ENCODE measurements at places on chromosomes 1 and 21.

DNA sequence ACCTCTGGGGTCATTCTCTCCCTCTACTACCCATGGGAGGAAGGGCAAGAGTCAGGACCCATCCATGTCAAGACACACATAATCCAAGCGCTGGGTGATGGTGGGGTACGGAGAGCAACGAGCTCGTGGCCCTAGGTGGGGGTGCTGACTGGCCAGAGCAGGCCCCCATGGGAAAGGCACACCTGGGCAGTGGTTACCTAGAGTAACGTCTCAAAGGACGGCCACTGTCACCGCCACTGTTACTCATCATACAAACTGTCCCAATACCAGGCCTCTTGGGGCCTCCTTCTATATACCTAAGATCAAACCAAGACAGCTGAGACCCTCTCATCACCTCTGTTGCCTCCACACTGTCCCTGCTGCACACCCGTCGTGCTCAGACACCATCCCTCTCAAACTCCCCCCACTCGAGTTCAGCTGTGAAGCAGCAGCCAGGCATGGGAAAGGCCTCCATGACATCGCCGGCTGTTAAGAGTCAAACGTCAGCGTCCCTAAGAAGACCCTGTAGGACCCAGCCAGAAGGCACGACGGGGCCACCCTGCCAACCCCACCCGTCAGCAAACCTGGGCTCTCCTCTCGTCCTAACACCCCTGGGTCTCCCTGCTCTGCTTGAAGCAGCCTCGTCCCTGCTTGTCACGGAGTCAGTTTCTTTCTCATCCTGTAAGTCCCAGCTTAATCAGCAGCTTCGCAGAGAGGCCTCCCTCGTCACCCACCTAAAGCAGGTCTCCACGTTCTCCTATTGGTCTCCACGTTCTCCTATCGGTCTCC lies 15.3 kb downstream of the NPHP4 start:
- DNase-seq: no peak

DNA sequence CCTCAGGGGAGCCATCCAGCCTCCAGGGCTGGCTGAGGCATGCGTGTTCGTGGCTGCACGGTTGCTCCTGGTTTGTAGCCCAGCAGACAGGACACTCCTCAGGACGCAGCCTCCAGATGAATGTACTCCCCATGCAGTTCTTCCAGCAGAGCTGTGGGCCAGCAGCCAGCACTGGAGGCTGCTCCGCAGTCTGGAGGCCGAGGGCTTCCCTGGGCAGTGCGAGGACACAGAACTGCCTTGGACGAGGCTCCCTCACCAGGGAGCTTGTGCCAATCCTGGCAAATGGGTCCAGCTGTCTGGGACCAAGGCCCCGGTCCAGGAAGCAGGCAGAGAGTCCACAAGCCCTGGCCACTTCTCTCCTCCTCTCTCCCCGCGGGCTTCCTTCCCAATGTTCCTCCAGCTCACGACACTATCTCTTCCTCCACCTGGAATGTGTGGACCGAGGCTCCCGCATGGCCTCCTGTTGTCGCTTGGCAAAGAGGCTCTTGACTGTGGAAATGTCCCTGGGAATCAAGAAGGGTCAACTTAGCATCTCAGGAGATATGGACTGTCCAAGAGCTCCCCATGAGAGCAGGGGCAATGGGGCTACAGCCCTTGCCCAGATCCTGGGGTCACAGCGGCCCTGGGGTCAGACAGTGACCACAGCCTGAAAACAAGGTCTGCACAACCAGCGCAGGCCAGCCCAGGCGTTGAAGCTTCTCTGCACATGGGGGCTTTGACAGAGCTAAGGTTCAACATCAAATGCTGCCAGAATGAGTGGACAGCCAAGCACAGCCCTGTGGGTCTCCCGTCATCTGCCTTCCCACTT lies 5.3 kb downstream of the EDN2 start:
- DNase-seq: no peak

- DNase-seq: peak; percentile 66
These were observed 11.5 kb downstream of the MCL1 start for GRCh38 chr1:150567717-150568593.

DNA sequence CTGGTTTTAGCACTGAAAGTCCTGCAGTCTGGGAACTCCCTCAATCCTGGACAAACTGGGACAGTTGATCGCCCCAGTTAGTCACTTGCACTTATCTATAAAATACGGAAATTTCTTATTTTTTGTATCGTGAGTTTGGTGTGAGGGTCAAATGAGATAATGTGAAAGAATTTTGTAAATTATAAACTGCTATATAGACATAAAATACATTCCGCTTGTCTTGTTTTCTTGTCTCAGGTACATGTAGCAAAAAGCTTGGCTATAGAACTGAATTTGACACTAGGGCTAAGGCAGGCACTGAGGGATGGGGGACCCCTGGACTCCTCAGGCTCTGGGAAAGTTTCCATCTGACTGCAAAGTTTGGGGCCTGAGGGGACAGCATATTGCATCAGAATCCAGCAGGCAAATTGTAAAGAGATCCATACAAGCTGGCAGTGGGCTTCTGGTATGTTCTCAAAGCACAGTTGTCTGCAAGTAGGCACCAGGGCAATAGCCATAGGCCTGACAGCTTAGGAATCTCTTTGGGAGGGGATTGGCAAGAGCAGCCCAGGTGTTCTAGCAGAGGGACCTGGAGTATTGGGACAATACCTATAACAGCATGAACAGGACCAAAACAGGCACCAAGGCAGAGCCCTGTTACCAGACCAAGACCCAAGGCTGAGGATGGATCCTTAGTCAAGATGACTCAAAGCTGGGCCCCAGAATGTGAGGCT lies 44.3 kb downstream of the S1PR1 start:
- DNase-seq: no peak

DNA sequence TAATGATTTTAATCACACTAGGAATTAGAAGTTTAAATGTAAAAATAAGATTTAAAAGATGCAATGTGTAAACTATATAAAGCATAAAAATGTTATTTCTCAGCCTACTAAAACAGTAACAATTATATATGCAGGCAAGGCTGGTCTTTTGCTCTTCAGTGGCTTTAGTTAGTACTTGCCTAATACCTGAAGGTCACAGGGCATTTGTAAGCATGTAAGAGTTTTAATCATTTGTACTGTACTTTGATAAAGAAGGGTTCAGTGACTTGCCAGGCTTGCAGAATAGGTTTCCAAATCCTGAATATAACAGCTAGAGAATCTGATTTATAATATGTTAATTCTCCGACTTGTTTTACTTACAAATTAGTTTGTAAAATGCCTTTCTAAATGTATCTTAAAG lies 256.5 kb downstream of the GPR52 start:
- DNase-seq: no peak

GRCh38 chr1:201721082-201722049 lies 107.6 kb upstream of the IPO9 start:
- no peak for DNase-seq

GRCh38 chr1:63537940-63538339 lies 14.6 kb downstream of the EFCAB7 start:
- no peak for DNase-seq

GRCh38 chr1:41813755-41814745 lies 104.7 kb downstream of the HIVEP3 start:
- DNase-seq: no peak

- no peak for DNase-seq
These were observed 43.5 kb downstream of the TMCC2 start for GRCh38 chr1:205271277-205271676.

GRCh38 chr1:51551081-51551480 lies 32.0 kb upstream of the EPS15 start:
- no peak for DNase-seq

- no peak for DNase-seq
These were observed 40.4 kb upstream of the ACTRT2 start for GRCh38 chr1:2980849-2981248.

- DNase-seq: no peak
These were observed 38.5 kb downstream of the DISC1 start for GRCh38 chr1:231665101-231665500.

GRCh38 chr1:216614011-216614934 lies 109.0 kb downstream of the ESRRG start:
- DNase-seq: no peak

- no peak for DNase-seq
These were observed 30.7 kb upstream of the STMN1 start for GRCh38 chr1:25936947-25937346.

DNA sequence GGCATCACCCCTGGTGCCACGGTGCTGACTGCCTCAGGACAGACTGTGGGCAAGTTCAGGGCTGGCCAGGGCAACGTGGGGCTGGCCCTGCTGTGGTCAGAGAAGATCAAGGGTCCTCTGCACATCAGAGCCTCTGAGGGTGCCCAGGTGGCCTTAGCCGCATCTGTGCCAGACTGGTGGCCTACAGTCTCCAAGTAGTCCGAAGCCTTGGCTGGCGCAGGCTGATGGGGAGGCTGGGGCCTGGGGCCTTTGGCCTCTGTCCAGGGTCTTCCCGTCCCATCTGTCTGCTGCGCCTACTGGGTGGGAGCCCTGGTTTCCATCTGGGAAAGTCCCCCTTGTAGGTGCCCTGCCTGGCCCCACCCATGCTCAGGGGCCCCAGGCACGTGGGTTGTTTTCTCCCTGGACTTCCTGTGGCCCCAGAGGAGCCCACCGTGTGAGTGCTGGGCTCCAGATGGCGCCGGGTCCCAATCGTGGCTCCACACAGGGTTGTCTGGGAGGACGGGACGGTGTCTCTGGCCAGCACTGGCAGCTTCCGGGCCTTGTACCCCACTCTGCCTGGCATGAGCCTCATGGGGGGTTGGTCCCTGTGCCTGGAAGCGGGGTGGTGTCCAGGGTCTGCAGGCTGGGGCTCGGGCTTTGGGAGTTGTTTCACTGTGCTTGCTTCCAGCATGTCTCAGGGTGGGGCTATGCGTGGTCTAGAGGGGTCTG lies 9.9 kb downstream of the IBA57 start:
- no peak for DNase-seq

- no peak for DNase-seq
These were observed 157.2 kb upstream of the TMEM51 start for GRCh38 chr1:14996133-14997050.

DNA sequence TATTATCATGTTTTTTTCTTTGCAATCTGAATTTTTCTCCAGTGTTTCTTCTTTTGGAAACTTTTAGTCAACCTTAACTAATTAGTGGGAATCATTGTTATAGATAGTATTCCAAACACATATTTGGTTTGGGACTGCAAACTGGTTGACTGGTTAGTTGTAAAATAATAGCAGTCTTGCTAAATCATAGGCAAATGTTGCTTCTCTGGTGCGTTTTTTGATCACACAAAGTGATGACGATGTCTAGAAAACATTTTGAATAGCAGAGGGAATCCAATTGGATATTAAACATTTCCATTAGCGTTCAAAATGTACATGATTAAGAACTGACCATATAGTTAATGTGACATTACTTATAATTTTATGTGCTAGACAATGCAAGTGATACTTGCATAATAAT lies 4.5 kb downstream of the DNAJB4 start:
- no peak for DNase-seq

- DNase-seq: no peak
These were observed 245.3 kb downstream of the SLC45A1 start for GRCh38 chr1:8562881-8563865.

DNA sequence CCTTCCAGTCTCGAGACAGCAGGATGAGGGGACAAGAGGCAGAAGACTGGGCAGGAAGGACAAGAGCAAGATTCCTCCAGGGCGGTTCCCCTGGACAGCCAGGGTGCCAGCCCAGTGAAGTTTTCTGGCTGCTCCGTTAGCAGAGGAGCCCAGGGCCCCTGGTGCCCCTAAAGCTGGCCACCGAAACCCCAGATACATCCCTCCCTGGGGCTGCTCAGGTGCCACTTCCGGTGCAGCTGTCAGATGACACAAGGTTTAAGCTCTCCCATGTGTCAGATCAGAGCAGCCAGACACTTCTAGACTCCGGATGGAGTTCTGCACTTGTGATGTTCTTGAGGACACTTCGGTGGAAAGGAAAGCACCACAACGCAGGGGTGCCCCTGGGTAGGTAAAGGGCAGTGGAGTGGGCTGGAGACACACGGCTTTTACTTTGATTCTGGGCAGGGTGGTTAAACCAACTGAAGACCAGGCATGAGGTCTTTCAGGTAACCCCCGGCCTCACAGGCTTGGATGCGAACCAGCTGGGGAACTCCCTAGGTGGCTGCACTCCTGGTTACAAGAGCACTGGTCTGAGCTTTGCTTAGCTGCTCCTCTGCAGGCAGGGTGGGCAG lies 85.7 kb downstream of the ITPKB start:
- DNase-seq: no peak

DNA sequence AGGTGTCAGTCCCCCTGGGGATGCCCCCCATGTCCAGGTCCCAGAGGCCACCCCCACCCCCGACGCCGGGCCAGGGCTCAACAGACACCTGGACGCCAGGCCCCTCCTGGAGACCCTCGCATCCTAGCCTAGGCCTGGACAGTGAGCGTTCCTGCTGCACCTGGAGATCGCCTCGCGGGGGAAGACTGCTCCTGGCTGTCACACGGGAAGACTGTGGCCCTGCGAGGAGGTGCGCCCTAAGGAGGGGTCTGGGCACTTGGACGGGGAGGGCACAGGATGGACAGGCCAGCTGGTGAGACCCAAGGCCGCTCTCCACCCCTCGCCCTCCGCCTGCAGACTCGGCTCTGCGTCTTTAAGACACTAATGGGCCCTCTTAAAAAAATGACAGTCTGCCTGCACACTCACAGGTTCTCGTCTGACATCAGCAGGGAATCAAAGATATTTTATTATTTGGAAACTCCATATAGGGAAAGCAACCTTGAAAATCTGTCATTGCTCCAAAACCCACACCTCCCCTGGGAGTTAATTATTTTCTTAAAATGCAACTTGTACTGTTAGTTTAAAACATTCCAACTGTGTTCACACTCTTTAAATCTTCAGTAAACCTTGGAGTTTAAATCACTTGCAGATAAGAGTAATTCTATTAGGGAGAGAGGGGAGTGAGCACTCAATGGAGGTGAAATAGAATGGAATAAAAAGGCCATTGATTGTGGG lies 45.6 kb upstream of the ACTRT2 start:
- DNase-seq: no peak

DNA sequence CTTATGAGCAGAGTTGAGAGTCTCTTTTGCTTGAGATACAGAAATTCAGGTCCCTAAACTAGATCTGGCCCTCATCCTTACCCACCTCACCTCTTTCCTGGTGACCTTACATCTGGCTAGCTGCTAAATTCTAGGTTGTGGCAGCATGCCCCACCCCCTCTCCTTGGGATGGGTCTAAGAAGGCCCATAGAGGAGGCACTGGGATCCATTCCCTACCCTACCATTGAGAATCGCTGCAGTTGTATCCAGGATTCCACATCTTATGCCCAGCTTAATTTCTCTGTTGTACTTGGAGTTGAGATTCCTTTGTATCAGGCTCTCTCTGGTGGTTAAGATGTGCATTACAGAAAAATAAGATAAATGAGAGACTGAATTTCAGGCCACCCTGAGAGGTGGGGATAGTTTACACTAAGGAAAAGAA lies 9.5 kb upstream of the TMEM39B start:
- no peak for DNase-seq

GRCh38 chr1:97138515-97139032 lies 417.0 kb downstream of the PTBP2 start:
- DNase-seq: no peak

DNA sequence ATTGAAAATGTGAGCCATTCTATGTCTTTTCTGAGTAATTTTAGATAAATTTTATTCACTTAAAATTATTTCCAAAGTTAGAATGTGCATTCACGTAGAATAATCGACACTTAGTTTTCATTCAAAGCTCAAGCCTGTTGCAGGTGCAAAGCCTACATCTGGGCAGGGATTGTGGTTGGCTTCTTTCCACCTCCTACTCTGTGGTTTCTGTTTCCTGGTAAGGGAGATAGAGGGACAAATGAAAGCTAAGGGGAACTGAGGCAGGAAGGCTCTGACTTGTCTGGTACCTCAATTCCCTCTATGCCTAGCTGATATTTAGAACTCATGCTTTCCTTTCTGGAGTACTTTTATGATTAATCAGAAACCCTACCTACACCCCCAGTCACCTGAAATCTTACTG lies 251.2 kb upstream of the DPYD start:
- DNase-seq: no peak

- DNase-seq: peak; percentile 60
These were observed 8.8 kb upstream of the ID3 start for GRCh38 chr1:23567996-23568607.

Data from hippocampal formation (tissue), 2 donors.